ENCODE measurements at places on chromosomes 12 and 14.

- H3K36me3 ChIP-seq, result no peaks in the 10 kb centered on the region
- H3K4me3 ChIP-seq, result no peak overlapping the region
- no peaks in the 10 kb centered on the region for H3K4me1 ChIP-seq
Measured at GRCh38 chr12:4356041-4356327, 23.5 kb downstream of the FGF23 start.

DNA sequence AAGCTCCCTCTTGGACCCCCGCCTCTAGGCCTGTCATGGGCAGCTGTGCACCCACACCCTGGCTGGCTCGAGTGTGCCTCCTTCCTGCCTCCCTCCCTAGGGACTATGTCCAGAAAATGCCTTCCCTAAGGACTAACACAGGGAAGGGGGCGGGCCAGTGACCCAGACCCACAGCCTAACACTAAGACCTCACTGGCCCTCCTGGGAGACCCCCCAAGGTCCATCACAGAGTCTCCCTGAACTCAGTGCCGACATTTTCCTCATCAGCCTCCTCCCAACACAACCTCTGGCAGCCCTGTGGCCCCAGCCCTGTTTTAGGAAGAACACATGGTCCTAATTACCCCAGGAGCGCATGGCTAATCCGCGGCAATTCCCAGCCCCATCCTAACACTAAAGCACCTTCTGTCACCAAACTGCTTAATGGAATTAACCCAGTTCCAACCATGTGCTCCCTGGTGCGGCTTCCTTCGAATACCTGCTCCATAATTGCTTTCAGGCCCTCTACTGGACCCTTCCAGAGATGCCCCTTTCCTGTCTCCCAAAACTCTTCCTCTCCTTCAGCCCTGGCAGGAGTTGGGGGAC is 5.6 kb downstream of the MSI1 start:
- peaks cover 40% of the 10 kb centered on the region for H3K27me3 ChIP-seq
- peaks cover 66% of the 10 kb centered on the region for H3K4me1 ChIP-seq
- H3K27ac ChIP-seq, result peak overlapping the region; percentile 100
- H3K4me3 ChIP-seq, result peak overlapping the region; percentile 90

GRCh38 chr12:54486173-54486867 is 11.2 kb upstream of the NCKAP1L start:
- H3K4me3 ChIP-seq, result no peak overlapping the region
- H3K36me3 ChIP-seq, result peaks cover 4% of the 10 kb centered on the region
- DNase-seq, result no peak
- no peaks in the 10 kb centered on the region for H3K4me1 ChIP-seq
- H3K27me3 ChIP-seq, result peaks cover 1% of the 10 kb centered on the region
- H3K27ac ChIP-seq, result no peak overlapping the region

- H3K4me1 ChIP-seq, result no peaks in the 10 kb centered on the region
- no peak overlapping the region for H3K27ac ChIP-seq
- no peak for DNase-seq
- no peak overlapping the region for H3K4me3 ChIP-seq
- no peaks in the 10 kb centered on the region for H3K27me3 ChIP-seq
- no peaks in the 10 kb centered on the region for H3K36me3 ChIP-seq
Measured at GRCh38 chr14:42504433-42504832, 897.8 kb downstream of the LRFN5 start.
